ENCODE measurements at places on chromosomes 12 and 14. TPM values are rescaled to one million over a fixed set of nuclear protein-coding genes. Genes with fewer than 3 reads are reported as not detected.

The CISTR gene
- total RNA-seq, result not detected

The GAS2L3 gene
- total RNA-seq, result 15.6 TPM

The NINJ2 gene
- 14.0 TPM for total RNA-seq

DNA sequence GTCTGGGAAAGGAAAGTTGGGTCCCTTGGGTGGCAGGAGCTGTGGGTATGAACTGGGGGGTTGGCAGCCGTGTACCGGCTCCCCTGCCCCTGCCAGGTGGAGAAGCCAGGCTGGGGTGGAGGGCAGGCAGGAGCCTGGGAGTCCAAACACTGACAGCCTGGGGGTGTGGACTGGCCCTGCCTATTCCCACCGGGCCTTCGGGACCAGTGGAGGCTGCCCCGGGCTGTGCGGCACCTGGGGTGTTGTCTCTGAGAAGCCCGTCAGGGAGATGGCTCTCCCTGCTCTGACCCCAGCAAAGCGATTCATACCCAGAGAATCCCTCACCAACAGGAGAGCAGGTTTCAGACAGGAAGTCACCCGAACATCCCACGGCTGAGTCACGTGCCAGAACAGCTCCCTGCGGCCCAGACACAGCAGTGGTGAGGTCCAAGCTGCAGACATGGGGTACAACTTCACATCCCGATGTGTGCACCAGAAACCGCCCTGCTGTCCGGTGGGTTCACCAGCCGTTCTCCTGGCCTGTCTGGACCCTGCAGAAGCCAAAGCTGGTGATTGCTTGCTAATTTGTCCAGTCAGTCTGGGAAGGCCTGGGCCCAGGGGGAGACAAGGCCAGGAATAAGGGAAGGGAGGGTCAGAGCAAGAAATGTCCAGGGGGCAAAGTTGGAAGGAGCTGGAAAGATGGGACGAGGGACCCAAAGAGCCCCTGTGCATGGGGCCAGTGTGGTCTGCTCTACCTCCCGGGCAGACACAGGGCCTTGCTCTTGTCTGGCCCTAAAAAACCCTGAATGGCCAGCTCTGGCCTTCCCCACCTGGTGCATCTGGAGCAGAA is 2.1 kb upstream of the GPR132 start:
- no peak for DNase-seq

- no peak for DNase-seq
Measured at GRCh38 chr12:128793701-128794100, 30.1 kb downstream of the SLC15A4 start.

- no peak for DNase-seq
Measured at GRCh38 chr14:69716478-69717187, 50.3 kb upstream of the SRSF5 start.

GRCh38 chr14:105358140-105358846 is 40.0 kb upstream of the TEX22 start:
- DNase-seq, result no peak

DNA sequence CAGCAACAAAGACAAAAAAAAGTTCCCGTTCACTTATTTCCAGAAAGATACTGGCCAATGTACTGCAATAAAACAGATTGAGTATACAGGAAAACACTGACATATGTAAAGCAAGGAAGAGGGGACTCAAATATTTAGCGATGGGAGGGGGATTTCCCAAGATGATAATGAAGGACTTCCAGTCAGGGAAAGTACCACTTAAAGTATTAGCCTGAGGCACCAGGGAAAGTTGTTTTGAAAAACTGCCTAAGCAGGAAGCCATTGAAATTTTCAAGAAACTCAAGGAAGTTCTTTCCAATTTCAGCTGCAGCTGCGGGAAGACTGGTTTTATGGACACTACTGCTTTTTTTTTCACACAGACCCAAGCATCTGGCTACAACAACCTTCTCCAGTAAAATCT is 1007.4 kb upstream of the NOVA1 start:
- no peak for DNase-seq

Measured in lung (tissue), 17 donors.